ENCODE measurements at places on chromosomes 1 and 21.

DNA sequence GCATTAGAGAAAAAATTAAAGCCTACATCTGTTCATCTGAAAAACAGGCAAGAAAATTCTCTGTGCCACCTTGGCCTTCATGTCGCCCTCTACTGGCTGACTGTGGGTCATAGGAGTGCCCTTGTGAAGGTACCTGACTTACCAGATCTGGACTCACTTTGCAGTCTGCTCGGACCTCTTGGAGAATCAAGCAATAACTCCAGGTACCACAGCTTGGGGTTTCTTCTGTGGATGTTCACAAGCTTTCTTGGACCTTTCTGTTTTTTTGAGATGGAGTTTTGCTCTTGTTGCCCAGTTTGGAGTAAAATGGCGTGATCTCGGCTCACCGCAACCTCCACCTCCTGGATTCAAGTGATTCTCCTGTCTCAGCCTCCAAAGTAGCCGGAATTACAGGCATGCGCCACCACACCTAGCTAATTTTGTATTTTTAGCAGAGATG is 2.4 kb upstream of the PRAMEF18 start:
- no peak overlapping the region for H3K4me3 ChIP-seq
- H3K27ac ChIP-seq = no peak overlapping the region
- H3K27me3 ChIP-seq = no peaks in the 10 kb centered on the region
- no peaks in the 10 kb centered on the region for H3K4me1 ChIP-seq
- DNase-seq = peak; percentile 35

- peak overlapping the region; percentile 55 for H3K4me3 ChIP-seq
- H3K36me3 ChIP-seq = no peaks in the 10 kb centered on the region
- DNase-seq = no peak
- H3K27ac ChIP-seq = no peak overlapping the region
These were observed 997 bp downstream of the CASZ1 start for GRCh38 chr1:10795276-10796021.

DNA sequence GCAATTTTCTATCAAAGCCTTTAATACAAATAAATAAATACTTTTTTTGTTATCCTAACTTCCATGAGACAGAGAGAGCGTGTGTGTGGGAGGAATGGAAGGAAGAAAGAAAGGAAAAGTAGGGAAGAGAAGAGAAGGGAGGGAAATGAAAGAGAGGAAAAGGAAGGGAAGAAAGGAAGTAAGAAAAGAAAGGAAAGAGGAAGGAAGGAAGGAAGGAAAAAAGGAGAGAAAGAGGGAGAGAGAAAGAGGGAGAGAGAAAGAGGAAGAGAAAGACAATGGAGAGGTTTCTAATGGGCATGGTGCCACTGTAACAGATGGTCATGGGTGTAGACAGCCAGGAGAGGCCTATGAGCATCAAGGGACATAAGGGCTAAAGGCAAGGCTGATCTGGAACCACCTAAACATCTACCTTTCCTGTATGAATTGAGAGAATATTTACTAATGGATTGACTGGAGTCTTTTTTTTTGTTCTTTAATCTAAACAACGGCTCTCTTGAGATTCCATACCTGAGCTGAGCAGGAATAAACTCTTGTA is 234.9 kb downstream of the PTPRC start:
- H3K27me3 ChIP-seq = no peaks in the 10 kb centered on the region
- H3K4me1 ChIP-seq = no peaks in the 10 kb centered on the region
- H3K36me3 ChIP-seq = no peaks in the 10 kb centered on the region
- H3K27ac ChIP-seq = no peak overlapping the region
- no peak for DNase-seq

- peak; percentile 92 for DNase-seq
- H3K4me1 ChIP-seq = peaks cover 8% of the 10 kb centered on the region
- no peaks in the 10 kb centered on the region for H3K36me3 ChIP-seq
- no peak overlapping the region for H3K4me3 ChIP-seq
These were observed 335.7 kb upstream of the SNX7 start for GRCh38 chr1:98325646-98326440.

- H3K4me3 ChIP-seq = no peak overlapping the region
- H3K27me3 ChIP-seq = no peaks in the 10 kb centered on the region
- no peak overlapping the region for H3K27ac ChIP-seq
- no peak for DNase-seq
These were observed 116.1 kb downstream of the ATP5PO start for GRCh38 chr21:33799378-33800090.

Measured in aorta (tissue), 5 donors.